AG04449 (cell line): ENCODE measurements at places on chromosomes 6 and 20.

DNA sequence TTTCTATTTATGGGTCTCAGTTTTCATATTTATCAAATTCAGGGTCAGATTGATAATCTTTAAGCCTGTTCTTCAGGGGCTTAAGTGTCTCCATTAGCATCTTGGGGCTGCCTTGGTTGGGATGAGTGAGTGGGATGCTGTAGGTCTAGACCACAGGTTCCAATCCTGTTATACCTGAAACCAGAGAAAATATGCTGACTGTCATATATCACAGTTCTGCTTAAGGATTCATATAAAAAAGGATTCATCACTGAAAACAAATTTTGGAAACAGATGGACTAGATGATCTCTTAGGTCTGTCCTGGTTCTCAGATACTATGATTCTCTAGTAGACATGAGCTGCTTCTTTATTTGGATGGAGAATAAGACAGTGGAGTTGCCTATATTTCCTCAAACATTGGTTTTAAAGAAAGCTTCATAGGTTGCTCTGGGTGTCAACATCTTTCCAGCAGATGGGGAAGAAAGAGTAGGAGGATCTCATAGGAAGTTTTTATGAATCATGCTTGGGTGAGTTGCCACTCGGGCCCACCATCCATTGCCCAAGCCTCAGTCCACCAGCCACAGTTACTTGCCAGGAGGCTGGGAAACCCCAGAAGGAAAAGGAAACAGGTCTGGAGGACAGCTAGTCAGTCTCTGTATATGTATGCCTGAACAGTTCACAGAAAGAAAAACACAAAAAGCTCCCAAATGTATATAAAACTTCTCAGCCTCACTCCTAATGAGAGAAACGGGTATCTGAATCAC, 42.9 kb upstream of the MAP7 start:
- DNase-seq = no peak

GRCh38 chr6:137969874-137970273, 102.8 kb downstream of the TNFAIP3 start:
- no peak for DNase-seq

DNA sequence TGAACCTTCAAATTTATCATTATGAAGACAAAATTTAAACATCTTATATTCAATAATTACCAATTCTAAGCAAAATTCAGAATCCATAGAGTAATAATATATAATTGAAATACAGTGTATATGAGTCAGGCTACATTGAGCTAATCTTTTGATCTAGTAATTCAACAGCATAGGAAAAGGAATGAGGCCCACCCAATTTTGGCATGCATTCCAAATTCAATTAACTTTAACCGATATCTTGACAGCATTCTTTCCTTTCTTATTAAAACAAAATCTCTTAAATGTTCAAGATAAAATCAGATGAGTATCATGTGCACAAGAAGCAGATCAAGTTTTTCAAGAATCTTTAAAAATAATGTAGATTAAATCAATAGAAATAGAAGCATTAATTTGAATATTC, 132.9 kb upstream of the QKI start:
- DNase-seq = no peak

DNA sequence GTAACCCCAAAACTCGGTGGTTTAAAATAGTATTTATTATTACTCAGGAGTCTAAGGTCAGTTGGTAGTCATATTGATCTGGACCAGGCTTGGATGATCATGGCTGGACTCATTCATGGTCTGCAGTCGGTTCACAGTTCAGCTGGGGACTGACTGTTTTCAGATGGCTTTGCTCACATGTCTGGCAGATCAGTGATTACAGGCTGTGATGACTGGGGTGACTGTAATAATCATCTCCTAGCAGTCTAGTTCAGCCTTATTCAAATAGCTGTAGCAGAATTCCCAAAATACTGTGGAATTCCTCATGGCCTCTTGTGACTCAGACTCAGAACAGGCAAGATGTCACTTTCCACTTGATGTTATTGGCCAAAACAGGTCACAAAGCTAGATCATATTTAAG, 16.4 kb upstream of the NT5DC1 start:
- DNase-seq = no peak

GRCh38 chr6:97947841-97948240, 664.8 kb upstream of the MMS22L start:
- no peak for DNase-seq

GRCh38 chr20:10178727-10179313, 39.8 kb upstream of the SNAP25 start:
- DNase-seq = no peak

- no peak for DNase-seq
Observed at GRCh38 chr6:33391922-33392594, 435 bp downstream of the KIFC1 start.
